Stimulated activated effector memory CD8-positive, alpha-beta T cell treated with anti-CD3 and anti-CD28 coated beads, Interleukin-12 subunit alpha, Interleukin-12 subunit beta, amount 100 ng/mL, for 72 hours (primary cell): ENCODE measurements at places on chromosomes 6 and 20.

DNA sequence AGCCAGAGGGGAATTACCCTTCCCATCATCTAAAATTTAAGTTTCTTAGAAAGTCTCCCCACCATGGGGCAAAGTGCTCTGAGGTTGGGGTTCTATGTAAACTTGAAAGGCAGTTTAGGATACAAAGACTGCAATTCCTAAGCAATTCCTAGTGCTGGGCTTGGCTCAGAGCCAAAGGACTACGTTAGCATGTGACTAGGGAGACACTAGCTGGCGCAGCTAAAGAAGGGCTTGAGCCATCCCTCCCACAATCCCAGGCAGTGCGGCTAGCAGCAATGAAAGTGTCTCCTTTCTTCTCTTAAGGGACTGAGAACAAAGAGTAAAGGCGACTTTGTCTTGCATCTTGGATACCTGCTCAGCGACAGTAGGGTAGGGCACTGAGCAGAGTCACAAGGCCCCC is 306.6 kb upstream of the FKBP1C start:
- DNase-seq: no peak

GRCh38 chr6:150142097-150142669 is 661 bp upstream of the PPP1R14C start:
- no peak for DNase-seq

GRCh38 chr20:12906361-12906760 is 102.4 kb upstream of the SPTLC3 start:
- no peak for DNase-seq

- no peak for DNase-seq
These were observed at the start of gene RNF182 for GRCh38 chr6:13924949-13925881. TSS of gene RNF182 (plus strand) at chr6:13924952. CDS start at chr6:13977120, 52,168 bp downstream.

DNA sequence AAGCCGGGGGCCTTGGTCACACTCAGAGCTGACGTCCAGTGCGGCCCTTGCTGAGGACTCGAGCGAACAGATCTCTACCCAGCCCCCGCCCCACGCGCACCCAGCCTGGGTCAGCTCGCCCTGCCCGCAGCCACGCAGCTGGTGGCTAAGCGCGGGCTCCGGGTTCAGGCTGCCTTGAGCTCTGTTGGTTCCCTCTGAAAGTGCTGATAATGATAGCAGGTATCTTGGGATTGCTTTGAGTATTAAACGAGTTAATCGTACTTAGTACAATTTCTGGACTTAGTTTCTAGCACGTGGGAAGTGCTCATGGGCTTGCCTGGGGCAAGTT is 88.1 kb upstream of the TGM3 start:
- DNase-seq: no peak
